ENCODE measurements at places on chromosomes 6 and 20. TPM values are rescaled to one million over a fixed set of nuclear protein-coding genes. Genes with fewer than 3 reads are reported as not detected.

GRCh38 chr20:10826111-10826510, 152.3 kb upstream of the JAG1 start:
- DNase-seq, result no peak

- no peak for DNase-seq
Measured at GRCh38 chr6:11381801-11382513, 149.5 kb upstream of the NEDD9 start.

DNA sequence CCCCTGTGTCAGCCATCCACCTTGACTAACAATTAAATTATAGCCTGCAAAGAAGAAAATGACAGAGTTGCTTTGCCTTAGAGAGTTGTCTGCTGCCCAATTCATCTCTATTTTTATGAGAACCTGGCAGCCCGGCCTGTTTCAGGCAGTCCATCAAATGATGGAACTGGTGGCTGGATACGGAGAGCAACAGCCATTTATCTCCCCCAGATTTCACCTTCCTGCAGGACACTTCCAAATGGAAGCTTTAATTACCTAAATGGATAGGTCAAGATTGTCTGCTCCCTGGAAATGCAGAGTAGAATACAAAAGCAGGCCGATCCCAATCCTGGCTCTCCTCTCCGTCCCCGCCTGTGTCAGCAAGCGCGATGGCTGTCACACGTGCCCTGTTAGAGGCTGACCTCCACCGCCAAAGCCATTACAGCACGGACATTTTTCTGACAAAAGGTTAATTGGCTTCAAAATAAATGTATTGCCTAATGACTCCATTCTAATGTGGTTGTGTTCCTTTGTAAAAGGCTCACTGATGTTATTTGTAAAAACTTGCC, 86.7 kb downstream of the PACRG start:
- DNase-seq, result no peak

GRCh38 chr20:17273717-17274116, 46.9 kb downstream of the PCSK2 start:
- no peak for DNase-seq

DNA sequence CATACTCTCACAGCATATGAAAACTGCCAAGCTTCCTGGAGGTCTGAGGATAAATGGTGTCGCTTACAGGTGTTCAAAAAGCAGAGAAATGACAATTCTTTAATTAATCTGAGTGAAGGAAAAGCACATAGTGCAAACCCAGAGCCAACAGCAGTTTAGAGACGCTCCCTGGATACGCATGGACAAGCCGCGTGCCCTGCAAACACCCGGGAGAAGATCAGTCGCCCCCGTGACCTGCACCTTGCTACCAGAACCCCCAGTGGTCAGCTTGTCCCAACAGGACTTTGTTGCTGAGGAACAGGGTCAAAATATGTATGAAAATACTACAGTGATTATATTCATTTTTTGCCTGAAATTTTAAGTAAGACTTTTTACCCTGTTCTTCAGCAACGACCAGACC, 93.9 kb downstream of the PSMG4 start:
- no peak for DNase-seq

- no peak for DNase-seq
Measured at GRCh38 chr6:21831521-21832291, 238.2 kb downstream of the SOX4 start.

- DNase-seq, result no peak
Measured at GRCh38 chr6:1792989-1793388, 183.3 kb downstream of the FOXC1 start.

DNA sequence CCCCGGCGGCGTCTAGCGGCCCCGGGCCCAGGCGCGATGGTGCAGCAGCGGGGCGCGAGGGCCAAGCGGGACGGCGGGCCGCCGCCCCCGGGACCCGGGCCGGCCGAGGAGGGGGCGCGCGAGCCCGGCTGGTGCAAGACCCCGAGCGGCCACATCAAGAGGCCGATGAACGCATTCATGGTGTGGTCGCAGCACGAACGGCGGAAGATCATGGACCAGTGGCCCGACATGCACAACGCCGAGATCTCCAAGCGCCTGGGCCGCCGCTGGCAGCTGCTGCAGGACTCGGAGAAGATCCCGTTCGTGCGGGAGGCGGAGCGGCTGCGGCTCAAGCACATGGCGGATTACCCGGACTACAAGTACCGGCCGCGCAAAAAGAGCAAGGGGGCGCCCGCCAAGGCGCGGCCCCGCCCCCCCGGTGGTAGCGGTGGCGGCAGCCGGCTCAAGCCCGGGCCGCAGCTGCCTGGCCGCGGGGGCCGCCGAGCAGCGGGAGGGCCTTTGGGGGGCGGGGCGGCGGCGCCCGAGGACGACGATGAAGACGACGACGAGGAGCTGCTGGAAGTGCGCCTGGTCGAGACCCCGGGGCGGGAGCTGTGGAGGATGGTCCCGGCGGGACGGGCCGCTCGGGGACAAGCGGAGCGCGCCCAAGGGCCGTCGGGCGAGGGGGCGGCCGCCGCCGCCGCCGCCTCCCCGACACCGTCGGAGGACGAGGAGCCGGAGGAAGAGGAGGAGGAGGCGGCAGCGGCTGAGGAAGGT, 715 bp downstream of the SOX12 start:
- DNase-seq, result peak; percentile 65

- DNase-seq, result no peak
Measured at GRCh38 chr6:107144666-107145065, 29.4 kb upstream of the BEND3 start.

DNA sequence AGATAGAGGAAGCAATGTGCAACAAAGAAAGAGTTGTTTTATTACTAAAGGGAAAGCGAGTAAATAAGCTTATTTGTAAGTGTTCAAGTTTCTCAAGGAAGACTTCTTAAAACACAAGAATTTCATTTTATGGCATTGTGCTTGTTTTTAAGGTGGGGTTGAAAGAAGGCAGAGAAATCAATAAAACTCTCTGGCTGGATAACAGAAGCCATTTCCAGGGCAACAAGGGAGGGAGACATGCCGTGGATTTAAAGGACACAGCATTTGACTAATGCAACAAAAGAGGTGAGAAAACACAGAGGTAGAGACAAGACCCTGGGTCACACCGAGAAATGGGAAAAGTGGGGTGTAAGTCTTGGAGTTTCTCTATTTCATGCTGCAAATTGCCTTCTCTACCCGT, 28.8 kb upstream of the GMPR start:
- DNase-seq, result no peak

- DNase-seq, result no peak
Measured at GRCh38 chr6:37496951-37497885, 2.5 kb downstream of the CCDC167 start.

GRCh38 chr20:51610111-51610510, 67.6 kb upstream of the NFATC2 start:
- no peak for DNase-seq

DNA sequence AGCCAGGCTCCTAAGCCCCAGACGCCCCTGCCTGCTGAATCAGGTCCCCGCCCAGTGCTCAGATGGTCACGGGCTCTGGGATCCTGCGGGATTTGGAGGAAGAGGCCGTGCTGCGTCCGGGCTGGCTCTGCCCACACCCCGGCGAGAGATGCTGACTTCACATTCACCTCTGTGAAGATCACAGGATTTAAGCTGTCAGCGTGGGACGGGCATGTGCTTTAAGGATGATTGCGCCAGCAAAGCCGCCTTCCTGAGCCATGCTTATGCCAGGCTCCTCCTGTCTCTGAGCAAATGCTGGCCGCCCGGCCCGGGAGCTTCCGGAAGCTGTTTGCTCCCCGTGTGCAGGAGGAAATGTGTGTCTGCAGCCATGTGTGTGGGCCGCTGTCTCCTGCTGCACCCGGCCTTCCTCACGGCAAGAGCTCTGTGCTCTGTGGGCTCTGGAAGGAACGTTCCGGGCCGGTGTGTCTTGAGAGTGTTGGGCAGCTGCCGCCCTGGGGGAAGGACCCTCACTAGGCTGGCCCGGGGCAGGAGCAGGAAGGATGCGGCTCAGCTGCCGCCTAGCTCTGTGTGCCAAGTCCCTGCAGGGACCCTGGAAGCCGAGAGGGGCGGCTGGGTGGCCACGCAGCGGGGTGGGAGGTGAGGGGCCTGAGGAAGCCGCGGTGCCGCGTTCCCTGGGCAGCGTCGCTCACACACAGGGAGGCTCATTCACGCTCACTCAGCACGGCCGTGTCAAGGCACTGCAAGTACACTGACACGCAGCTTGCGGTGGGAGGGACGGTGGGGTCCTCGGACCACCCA, 19.0 kb upstream of the BHLHE23 start:
- no peak for DNase-seq

DNA sequence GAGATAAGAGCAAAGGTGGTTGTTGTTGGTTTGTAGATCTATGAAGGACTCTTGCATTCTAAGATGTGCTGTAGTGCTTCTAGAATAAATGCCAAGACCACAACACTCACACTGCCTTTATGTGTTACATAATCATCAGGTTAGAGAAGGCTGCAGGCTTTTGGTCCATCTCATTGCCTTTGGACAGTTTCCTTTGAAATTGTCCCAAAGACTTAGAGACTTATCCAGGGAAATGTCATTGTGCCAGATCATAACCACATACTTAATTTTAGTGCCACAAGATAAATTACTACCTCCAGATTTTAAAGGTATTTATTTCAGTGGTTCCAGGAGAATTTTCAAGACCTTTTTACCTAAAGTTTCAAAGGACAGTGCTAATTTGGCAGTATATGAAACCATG, 666.6 kb upstream of the CITED2 start:
- no peak for DNase-seq

- DNase-seq, result no peak
Measured at GRCh38 chr6:48315915-48316314, 204.9 kb upstream of the PTCHD4 start.

- DNase-seq, result peak; percentile 31
Measured at GRCh38 chr20:1391640-1392442, 1.0 kb downstream of the FKBP1A start.

- DNase-seq, result no peak
Measured at GRCh38 chr20:46359233-46359751, 47.1 kb downstream of the ELMO2 start.

GRCh38 chr6:36827261-36828079, 11.8 kb downstream of the CPNE5 start:
- DNase-seq, result no peak

DNA sequence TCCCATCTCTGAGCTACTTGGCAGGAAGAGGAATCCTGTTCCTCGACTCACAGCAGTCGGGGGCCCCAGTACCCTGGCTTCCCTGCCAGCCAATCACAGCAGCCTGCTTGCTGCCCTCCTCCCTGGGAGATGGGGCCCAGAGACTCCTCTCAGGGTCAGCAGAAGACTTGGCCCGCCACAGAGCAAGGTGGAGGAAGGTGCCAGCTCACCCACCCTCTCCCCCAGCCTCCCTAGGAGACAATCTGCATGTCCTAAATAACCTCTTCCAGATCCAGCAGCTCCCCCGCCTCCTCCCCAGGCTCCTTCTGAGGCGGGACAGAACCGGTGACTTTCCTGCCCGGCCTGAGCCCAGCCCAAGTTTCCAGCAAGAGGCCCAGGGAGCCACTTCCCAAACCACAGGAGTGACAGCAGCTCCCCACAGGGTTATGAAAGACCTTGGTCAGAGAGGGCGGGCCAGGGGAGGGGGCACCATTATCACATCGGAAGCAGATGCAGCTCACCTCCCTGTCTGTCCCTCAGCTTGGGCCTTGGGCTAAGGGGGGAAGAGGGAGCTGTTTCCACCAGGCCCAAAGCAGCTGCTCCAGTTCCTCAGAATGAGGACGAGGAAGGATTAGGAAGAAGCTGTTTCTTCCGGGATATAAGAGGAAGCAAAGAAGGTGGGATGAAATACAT, 2.3 kb downstream of the CCND3 start:
- no peak for DNase-seq

DNA sequence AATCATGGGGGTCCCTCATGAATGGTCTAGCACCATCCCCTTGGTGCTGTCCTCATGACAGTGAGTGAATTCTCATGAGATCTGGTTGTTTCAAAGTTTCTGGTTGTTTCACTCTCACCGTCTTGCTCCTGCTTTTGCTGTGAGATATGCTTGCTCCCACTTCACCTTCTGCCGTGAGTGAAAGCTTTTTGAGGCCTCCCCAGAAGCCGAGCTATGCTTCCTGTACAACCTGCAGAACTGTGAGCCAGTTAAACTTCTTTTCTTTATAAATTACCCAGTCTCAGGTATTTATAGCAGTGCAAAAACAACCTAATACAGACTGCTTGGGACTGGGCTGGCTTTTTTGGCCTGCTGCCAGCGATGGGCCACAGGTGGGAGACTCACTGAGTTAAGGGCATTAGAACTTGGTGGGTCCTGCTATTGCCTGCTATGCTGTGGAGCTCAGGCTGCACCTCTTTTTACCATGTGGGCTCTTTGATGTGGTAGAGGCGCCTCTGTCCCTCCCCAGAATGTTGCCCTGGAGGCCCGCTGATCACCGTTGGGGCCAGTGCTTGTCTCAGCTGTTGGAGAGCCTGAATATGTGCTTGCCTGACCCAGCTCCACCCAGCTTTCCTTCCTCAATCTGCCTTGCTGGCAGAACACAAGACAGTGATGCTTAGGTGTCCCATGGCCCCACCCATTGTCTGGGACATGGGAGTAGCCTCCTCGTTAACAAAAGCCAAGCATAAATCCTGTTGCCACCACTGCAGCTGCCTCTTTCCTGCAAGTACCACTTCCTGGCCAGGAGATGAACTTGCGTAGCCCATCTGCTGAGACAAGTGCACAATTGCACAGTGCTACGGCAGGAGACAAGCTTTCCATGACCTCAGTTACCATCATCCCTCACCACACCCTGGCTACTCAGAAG, 47.1 kb downstream of the IGF2R start:
- DNase-seq, result no peak

DNA sequence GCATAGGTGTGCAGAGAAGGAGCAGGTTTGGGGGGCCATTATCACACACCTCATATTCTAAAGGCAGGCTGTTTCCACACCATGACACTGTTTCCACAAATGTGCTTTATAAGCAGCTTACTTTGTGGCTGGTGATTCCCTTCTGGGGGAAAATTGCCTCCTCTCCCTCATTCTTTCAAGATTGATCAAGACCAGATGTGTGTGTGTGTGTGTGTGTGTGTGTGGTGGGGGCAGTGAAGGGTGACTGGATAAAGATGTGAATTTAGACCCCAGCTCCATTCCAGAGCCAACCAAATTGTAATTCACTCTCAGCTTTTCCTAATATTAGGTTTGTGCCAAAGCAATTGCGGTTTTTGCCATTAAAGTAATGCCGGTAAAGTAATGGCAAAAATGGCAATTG, 45.6 kb downstream of the EDN3 start:
- no peak for DNase-seq

Gene ANGPT4
- total RNA-seq, result 0.08 TPM

Gene COL12A1
- total RNA-seq, result 5.1 TPM

Gene TEAD3
- 1.9 TPM for total RNA-seq

Gene HS3ST5
- not detected for total RNA-seq

Gene SNAP25
- total RNA-seq, result 0.42 TPM

Gene PEX3
- 15.6 TPM for total RNA-seq

Gene KCNG1
- 0.14 TPM for total RNA-seq

Gene C20orf141
- not detected for total RNA-seq

Gene MYLK2
- not detected for total RNA-seq
